ENCODE measurements at places on chromosomes 7 and 10.

GRCh38 chr7:36526863-36527548 is 137.3 kb downstream of the ANLN start:
- DNase-seq: no peak

DNA sequence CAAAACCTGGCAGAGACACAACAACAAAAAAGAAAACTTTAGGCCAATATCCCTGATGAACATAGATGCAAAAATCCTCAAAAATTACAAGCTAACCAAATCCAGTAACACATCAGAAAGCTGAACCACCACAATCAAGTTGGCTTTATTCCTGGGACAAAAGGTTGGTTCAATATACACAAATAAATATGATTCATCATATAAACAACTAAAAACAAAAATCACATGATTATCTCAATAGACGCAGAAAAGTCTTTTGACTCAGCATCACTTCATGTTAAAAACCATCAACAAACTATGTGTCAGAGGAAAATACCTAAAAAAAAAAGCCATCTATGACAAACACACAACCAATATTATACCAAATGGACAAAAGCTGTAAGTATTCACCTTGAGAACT is 283.5 kb downstream of the THSD7A start:
- DNase-seq: no peak

DNA sequence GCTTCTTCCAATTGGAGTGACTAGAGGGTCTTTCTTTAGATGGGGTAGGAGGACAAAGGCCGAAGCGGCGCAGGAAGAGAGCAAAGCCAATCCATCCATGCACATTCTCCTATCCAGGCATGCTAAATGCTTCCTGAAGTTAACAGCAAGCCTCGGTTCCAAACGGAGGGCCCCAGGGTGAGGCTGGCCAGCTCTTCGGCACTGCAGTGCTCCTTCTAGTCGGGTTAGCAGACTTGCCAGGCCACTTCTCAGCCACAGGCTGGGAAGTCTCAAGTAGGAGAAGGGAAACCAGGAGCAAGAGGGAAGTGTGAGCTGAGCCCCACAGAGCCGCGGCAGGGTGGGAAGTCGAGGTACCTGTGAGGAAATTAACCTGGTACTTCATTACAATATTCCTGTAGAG is 253.8 kb upstream of the INHBA start:
- DNase-seq: no peak

DNA sequence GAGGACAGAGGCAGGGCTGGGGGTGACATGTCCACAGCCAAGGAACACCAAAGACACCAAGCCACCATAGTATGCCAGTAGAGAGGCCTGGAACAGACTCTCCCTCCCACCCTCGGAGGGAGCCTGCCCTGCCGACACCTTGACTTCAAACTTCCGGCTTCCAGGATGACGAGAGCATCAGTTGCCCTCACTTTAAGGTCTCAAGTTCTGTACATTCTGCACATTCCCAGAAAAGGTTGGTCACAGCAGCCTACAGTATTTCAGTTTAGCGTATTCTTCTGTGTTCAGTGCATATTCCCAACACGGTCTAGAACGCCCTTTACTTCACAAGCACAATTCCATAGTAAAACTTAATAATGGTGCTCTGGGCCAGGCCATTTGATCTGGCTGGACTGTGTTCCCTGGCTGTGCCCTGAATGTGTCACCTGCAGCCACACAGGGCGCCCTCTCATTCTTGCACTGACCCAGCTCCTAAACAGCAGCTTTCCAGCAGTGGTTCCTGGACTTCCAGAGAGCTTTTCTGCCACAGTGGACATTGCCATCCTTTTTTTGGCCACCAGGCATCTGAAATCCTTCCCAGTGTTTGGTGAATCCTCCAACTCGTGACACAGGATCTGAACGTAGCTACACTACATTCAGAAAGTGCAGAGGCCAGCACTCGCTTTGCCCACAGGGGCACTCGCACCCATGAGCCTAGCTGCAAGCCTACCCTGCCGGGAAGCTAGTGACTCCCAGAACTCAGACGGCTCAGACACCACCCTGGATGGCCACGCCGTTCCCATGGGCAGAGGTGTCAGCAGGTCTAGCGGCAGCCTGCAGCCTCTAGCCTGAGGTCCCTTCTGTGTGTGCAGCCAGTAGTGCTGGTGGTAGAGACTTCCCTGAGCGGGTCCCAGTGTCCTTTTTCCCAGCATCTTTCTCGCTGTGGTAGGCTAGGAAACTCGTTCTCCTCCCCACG is 36.4 kb upstream of the INSIG1 start:
- no peak for DNase-seq

DNA sequence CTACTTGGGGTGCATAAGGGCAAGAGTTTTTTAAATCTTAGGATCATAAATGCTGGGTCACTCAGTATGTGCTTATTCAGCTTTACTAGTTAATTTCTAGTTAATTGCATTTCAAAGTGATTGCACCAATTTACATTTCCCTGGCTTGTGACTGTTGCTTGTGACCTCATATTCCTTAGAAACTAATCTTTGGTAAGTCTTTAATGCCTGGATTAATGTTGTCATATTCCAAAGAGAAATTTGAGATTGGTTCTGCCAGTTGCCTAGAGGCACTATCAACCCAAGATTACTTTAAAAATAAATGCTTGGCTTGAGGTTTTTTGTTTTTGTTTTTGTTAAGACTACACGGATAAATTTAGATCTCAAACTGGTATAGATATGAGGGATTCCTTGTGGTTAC is 103.1 kb downstream of the ANK3 start:
- no peak for DNase-seq

- no peak for DNase-seq
Measured at GRCh38 chr10:77226853-77227565, 410.6 kb downstream of the KCNMA1 start.

DNA sequence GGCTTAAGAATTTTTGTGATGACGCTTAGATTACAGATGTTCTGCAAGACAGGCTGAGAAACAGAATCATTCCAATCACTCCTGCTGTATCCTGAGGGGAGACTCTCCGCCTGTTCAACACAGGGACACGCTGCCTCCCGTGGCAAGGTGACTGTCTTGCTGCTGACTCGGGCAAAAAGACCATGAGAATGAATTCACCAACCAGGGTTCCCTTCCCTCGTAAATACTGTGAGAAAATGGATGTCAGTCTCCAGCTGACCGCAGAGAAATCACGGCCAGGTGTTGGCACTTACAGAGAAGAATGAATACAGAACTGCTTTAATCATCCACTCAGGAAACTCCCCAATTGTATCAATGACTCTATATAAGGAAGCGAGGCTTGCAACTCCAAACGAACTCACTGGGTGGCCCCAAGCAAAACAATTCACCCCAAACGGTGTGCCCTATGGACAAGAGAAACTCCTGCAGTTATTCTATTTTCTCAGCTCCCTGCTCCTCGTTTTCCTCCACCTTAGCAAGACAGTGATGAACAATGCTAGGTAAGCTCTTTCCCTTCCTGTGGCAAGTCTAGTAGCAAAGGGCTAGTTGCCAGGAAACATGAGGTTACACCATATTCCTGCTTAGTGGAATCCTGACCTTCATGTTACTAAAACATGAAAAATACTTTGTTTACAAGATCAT is 22.8 kb downstream of the GNA12 start:
- DNase-seq: no peak

DNA sequence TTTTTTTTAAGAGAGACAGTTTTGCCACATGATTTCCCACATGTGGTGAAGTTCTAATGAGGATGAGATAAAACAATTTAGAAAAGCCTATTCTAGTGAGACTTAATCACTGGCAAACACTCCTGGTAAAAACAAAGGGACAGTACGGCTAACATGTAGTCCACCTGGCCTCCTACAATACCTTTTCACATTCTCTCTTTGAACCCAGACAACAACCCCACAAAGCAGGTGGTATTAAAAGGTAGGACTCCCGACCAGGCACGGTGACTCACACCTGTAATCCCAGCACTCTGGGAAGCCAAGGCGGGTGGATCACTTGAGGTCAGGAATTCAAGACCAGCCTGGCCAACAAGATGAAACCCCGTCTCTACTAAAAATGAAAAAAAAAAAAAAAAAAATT is 12.4 kb downstream of the PARD3 start:
- no peak for DNase-seq

DNA sequence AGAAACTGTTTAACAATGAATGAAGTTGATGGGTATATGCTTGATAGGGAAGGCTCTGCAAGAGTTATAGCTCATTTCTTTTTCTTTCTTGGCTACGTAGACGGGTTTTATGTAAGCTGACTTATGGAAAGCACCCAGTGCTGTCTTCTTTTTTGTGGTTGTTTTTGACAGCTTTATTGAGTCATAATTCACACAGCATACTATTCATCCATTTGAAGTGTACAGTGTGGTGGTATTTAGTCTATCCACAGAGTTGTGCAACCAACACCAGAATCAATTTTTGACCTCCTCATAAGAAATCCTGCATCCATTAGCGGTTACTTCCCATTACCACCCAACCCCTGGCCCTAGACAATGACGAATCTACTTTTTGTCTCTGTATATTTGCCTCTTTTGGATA is 240.6 kb upstream of the KIAA1217 start:
- peak; percentile 2 for DNase-seq

- no peak for DNase-seq
Measured at GRCh38 chr7:121084256-121084655, 95.7 kb downstream of the CPED1 start.

GRCh38 chr10:12748186-12748585 is 253.3 kb downstream of the CCDC3 start:
- no peak for DNase-seq

- DNase-seq: no peak
Measured at GRCh38 chr10:124000792-124001201, 92.6 kb downstream of the CHST15 start.

DNA sequence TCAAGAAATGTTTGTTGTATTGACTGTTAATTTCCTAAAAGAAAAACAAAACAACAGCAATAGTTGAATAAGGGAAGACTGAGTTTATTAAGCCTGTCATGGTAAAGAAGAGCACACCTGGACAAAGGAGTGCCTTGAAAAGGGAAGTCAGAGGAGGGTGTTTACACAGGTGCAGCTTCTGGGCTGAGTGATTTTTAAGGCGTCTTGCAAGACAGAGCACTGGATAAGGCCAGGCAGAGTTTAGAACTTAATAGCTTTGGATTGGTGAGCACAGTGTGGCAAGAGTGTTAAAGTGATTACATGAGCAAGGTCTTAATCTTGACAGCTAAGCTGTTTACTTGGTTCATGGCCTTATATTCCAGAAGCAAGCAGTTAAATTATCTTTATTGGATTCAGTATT is 423.2 kb downstream of the CNTNAP2 start:
- DNase-seq: no peak

DNA sequence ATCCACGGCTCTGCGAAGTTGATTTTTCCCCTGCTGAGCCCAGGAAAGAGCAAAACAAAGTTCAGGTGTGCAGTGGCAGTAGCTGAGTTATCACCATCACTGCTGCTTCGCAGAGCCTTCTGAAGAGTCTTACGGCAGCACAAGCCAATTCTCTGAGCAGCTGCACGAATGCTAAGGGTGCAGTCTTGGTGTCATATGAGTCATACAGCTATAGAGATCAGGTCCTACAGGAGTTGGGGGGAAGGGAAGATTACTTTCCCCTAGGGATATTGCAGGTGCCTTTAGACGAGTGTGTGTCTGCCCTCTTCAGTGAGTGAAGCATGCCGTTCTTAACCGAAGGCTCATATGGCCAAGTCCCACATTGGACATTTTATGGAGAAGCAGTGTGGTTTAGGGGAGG is 227.8 kb downstream of the CELF2 start:
- no peak for DNase-seq

GRCh38 chr10:52956861-52957260 is 184.3 kb upstream of the MBL2 start:
- DNase-seq: no peak

- no peak for DNase-seq
Measured at GRCh38 chr7:111532625-111533024, 29.7 kb downstream of the IMMP2L start.

DNA sequence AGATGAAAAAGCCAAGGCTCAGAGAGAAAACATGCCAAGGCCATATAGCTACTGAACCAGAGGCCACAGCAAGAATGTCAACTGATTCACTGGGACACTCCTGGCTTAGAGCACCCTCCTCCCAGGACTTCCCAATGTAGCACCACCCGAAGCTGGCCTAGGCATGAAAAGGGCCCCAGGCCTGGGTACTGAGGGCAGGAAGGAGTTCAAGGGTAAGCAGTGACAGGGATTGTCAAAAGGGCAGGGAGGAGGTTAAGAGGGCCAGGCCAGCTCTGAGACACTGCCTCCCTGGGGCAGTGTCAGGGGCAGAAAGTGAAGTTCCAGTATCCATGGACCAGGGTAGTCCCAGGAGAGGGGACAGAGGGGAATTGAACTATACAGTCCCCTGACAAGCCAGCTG is 57.8 kb downstream of the FRMPD2 start:
- no peak for DNase-seq

GRCh38 chr7:108112683-108113082 is 17.5 kb downstream of the LAMB4 start:
- DNase-seq: no peak

DNA sequence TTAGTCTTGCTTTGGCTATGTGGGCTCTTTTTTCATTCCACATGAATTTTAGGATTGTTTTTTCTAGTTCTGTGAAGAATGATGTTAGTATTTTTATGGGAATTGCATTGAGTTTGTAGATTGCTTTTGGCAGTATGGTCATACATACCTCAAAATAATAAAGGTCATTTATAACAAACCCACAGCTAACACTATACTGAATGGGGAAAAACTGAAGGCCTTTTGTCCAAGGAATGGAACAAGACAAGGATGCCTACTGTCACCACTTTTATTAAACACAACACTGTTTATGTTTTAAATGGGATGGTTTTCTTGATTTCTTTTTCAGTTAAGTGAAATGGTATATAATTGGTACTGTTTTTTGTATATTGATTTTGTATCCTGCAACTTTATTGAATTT is 84.3 kb downstream of the CCDC7 start:
- DNase-seq: no peak

- DNase-seq: no peak
Measured at GRCh38 chr10:70748305-70748704, 36.9 kb downstream of the TBATA start.

- DNase-seq: no peak
Measured at GRCh38 chr10:43395571-43396060, 13.4 kb downstream of the HNRNPF start.

GRCh38 chr7:128913870-128914565 is 3.5 kb upstream of the KCP start:
- DNase-seq: no peak

GRCh38 chr7:68364886-68365625 is 1233.2 kb upstream of the AUTS2 start:
- DNase-seq: peak; percentile 56

DNA sequence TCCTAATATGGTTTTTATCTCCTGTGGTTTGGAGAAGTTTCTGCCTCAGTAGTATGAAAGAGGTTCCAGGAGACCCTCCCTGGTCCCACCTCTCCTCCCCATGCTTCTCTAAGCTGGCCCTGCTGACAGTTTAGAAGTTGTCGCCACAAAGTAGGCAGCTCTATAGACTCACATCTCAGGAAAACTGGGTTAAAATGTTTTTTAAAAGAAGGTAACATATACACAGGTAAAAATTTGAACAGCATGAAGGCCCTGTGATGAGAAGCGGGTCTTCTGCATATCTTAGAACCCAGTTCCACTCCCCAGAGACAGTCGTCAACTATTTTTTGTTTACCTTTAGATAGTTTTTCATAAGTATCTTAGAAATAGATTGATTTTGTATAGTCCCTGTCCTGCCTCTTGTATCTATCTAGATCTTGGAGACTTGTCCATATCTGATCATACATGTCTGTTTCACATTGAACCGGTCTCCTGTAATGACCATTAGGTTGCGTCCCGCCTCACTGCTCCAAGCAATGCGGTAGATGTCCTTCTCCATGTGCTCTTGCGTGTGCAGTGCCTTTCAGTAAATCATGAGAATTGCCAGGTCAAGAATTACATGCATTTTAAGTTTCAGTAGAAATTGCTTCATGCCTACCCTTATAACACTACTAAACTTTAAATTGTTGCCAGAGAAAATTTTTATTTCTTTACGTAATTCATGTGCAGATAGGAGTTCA is 2.2 kb downstream of the DUSP5 start:
- DNase-seq: no peak

Data from putamen (tissue), 1 donor.